ENCODE measurements at places on chromosomes 7 and 10.

DNA sequence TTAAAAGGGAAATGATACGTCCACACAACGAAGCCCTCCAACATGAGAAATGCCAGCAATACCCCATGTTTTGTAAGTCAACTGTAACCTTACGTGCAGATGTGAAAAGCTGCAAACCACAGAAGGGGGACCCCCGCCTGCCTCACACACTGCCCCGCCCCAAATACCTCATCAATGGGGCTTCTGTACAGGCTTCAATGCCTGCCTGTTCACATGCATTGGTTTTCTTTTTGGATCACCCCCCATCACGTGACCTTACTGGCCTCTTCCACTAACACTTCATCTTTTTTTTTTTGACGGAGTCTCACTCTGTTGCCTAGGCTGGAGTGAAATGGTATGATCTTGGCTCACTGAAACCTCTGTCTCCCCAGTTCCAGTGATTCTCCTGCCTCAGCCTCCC, 224.0 kb downstream of the TNS3 start:
- no peak for DNase-seq
- no peaks in the 10 kb centered on the region for H3K36me3 ChIP-seq
- no peak overlapping the region for H3K4me3 ChIP-seq
- H3K4me1 ChIP-seq, result peaks cover 9% of the 10 kb centered on the region

DNA sequence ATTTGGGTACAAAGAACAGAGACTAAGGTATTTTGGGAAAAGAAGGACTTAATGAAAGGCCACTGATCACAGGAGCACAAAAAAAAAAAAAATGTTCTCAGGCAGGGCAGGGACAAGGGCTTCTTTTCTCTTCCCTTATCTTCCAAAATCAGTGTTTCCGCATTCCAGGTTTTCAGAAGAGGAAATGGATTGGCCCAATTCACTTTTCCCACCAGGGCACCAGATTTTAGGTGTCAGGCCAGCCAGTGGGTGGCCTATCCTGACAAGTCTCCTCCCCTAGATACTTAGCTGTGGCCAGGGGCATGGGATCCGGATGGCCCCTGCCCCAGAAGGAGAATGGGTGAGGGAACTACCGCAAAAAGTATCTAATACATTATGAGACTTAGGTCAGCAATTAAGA, 88.9 kb upstream of the WAC start:
- DNase-seq, result no peak
- H3K4me1 ChIP-seq, result no peaks in the 10 kb centered on the region
- no peak overlapping the region for H3K27ac ChIP-seq
- no peak overlapping the region for H3K4me3 ChIP-seq

GRCh38 chr10:111278266-111278665, 201.4 kb downstream of the ADRA2A start:
- no peaks in the 10 kb centered on the region for H3K4me1 ChIP-seq
- no peaks in the 10 kb centered on the region for H3K27me3 ChIP-seq
- no peaks in the 10 kb centered on the region for H3K36me3 ChIP-seq

- no peak for DNase-seq
- no peaks in the 10 kb centered on the region for H3K36me3 ChIP-seq
- H3K4me3 ChIP-seq, result no peak overlapping the region
- no peaks in the 10 kb centered on the region for H3K27me3 ChIP-seq
These were observed 293.7 kb downstream of the BBS9 start for GRCh38 chr7:33422825-33423645.

DNA sequence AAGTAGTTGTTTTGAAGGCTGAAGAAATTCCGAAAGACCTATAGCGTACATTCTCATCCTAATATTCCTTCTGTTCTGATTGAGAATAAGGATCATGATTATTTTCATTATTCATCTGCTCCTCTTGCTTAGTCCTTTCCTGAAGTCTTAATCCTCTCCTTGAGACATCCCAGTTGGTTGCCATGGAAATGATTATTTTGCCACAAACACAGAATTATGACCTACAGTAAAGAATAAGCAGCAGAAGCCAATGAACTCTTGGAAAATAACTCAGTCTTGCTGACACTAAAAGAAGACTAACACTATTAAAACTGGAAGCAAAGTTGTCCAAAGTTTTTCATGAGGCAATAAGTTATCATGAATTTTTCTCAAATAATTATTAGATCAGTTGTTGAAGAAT, 47.8 kb upstream of the JAZF1 start:
- no peak overlapping the region for H3K27ac ChIP-seq
- H3K27me3 ChIP-seq, result no peaks in the 10 kb centered on the region
- H3K4me3 ChIP-seq, result no peak overlapping the region
- H3K4me1 ChIP-seq, result no peaks in the 10 kb centered on the region
- DNase-seq, result no peak

DNA sequence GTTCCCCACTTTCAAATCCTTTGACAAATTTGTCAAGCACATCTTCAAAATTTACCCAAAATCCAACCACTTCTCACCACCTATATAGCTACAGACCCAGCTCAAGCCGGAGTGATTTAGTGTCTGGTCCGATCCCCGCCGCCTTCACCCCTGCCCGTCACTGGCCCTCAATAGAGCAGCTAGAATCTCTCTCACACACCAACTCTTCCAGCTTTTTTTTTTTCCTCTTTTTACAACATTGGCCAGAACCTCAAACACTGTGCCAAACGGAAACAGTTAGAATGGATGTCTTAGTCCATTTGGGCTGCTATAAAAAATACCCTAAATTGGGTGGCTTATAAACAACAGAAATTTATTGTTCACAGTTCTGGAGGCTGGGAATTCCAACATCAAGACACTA, 41.1 kb upstream of the TMEM72 start:
- DNase-seq, result no peak
- no peaks in the 10 kb centered on the region for H3K4me1 ChIP-seq
- no peak overlapping the region for H3K4me3 ChIP-seq
- no peaks in the 10 kb centered on the region for H3K36me3 ChIP-seq
- H3K27ac ChIP-seq, result no peak overlapping the region

GRCh38 chr7:25244254-25245033, 16.2 kb upstream of the NPVF start:
- H3K36me3 ChIP-seq, result no peaks in the 10 kb centered on the region
- no peak overlapping the region for H3K27ac ChIP-seq
- no peak for DNase-seq
- H3K4me1 ChIP-seq, result no peaks in the 10 kb centered on the region

- H3K27me3 ChIP-seq, result no peaks in the 10 kb centered on the region
- H3K36me3 ChIP-seq, result no peaks in the 10 kb centered on the region
- H3K27ac ChIP-seq, result peak overlapping the region; percentile 76
- DNase-seq, result no peak
These were observed 11.7 kb downstream of the ZYX start for GRCh38 chr7:143392875-143393266.

DNA sequence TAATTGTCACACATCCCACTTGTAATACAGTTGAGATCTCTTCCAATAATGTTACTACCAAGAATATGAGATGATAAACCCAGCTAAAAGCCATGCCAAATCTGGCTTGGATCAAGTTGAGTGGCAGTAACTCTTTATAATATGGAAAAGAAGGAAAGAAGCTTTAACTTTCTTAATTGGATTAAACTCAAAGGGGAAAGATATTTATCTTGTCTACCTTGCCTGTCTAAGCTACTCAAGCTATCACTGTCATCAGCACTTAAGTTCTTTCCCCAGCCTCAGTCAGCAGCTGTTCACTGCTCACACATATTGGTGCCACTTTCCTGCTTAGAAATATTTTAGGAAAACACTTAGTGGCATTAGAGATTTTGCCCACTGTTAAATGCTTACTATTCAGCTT, 350.7 kb downstream of the IPMK start:
- H3K27ac ChIP-seq, result no peak overlapping the region
- no peaks in the 10 kb centered on the region for H3K4me1 ChIP-seq
- no peaks in the 10 kb centered on the region for H3K27me3 ChIP-seq
- H3K36me3 ChIP-seq, result no peaks in the 10 kb centered on the region
- H3K4me3 ChIP-seq, result no peak overlapping the region

DNA sequence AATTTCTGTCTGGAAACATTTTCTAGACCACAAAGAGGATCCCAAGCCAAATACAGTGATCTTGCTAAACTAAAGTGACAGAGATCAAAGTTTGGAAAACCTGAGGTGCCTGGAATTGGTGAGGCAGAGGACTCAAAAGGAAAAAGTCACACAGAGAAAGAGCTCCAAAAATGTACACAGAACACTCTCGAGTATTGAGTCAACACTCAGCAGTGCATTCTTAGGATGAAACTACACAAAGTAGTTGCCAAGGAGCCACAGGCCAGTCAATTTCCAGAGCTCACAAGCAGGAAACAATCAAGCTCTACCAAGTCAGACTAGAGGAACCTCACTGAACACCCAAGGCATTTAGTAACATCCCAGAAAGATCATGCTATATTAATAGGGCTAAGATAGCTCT, 61.3 kb downstream of the MICU1 start:
- H3K36me3 ChIP-seq, result no peaks in the 10 kb centered on the region
- no peak overlapping the region for H3K4me3 ChIP-seq
- H3K27ac ChIP-seq, result no peak overlapping the region
- H3K4me1 ChIP-seq, result no peaks in the 10 kb centered on the region

- H3K27me3 ChIP-seq, result no peaks in the 10 kb centered on the region
- H3K4me1 ChIP-seq, result no peaks in the 10 kb centered on the region
- no peak overlapping the region for H3K4me3 ChIP-seq
- H3K36me3 ChIP-seq, result no peaks in the 10 kb centered on the region
- H3K27ac ChIP-seq, result no peak overlapping the region
These were observed 3.1 kb upstream of the ZFAND2A start for GRCh38 chr7:1163121-1163520.

DNA sequence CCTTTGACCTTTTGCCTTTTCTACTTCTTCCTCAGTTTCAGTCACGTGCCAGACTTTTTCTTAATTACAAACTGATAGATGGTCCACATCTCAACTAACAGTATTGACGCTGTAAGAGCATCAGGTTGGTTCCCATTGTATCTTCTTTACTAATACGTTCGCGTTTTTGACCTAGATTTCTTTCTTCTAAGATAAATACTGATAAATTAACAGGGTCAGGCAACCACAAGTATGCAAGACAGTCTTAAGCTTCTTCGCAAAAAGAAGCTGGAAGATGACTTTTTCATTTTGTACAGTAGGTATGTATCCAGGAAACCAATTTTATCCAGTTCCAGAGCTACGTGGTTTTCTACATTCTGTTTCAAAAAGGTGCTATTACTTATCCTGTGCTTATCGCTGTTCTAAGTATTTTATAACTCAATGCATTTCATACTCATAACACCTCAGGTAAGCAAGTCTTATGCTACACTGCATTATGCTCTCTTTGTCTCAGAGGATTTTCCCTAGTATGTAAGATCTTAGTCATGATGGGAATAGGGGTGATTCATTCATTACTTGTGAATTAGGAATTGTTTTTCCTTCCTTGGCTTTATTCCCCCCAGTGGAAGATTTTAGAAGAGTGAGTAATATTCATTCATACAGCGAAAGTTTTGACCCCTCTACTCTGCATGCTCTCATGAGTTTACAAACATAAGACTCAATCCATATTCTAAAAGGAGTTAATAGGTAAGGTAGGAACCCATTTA, 955 bp downstream of the DUS4L start:
- H3K27me3 ChIP-seq, result no peaks in the 10 kb centered on the region
- DNase-seq, result no peak
- H3K27ac ChIP-seq, result peak overlapping the region; percentile 95
- no peaks in the 10 kb centered on the region for H3K36me3 ChIP-seq
- H3K4me3 ChIP-seq, result peak overlapping the region; percentile 86

DNA sequence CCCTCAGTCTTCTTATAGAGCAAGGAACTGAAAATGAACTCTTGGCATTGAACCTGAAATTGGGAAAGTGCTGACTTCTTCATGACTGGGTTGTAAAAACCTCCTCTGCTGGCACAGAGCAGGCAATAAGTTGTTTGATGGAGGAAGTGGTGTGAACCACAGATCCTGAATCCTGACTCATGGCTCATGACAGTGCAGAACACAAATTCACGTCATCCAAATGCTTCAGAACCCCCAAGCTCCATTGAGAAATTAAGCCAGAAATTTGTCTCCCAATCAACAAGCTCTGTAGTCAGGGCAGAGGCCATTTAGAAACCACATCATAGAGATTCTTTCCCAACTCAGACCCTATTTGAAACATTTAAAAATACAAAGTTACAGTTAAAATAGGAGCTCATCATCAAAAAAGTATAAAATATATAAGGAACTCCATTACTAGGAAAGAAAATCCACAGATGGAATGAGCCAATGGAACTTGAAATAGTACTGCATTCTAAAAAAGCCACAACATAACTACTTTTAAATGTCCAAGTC, 10.3 kb upstream of the STK17A start:
- H3K27me3 ChIP-seq, result no peaks in the 10 kb centered on the region
- H3K27ac ChIP-seq, result no peak overlapping the region
- H3K4me3 ChIP-seq, result no peak overlapping the region
- no peaks in the 10 kb centered on the region for H3K4me1 ChIP-seq
- no peak for DNase-seq

GRCh38 chr7:96521068-96521894, 188.4 kb downstream of the SEM1 start:
- no peaks in the 10 kb centered on the region for H3K27me3 ChIP-seq
- no peak for DNase-seq
